CD4-positive, alpha-beta T cell (primary cell): ENCODE measurements at places on chromosomes 2 and 18. TPM values are rescaled to one million over a fixed set of nuclear protein-coding genes. Genes with fewer than 3 reads are reported as not detected.
A peak's percentile ranks its signal among the peaks of the same experiment; 100 is the strongest.

The ASTL gene
- 5.0 TPM for total RNA-seq

The DSC3 gene
- not detected for total RNA-seq

The MARCO gene
- total RNA-seq: 0.22 TPM

DNA sequence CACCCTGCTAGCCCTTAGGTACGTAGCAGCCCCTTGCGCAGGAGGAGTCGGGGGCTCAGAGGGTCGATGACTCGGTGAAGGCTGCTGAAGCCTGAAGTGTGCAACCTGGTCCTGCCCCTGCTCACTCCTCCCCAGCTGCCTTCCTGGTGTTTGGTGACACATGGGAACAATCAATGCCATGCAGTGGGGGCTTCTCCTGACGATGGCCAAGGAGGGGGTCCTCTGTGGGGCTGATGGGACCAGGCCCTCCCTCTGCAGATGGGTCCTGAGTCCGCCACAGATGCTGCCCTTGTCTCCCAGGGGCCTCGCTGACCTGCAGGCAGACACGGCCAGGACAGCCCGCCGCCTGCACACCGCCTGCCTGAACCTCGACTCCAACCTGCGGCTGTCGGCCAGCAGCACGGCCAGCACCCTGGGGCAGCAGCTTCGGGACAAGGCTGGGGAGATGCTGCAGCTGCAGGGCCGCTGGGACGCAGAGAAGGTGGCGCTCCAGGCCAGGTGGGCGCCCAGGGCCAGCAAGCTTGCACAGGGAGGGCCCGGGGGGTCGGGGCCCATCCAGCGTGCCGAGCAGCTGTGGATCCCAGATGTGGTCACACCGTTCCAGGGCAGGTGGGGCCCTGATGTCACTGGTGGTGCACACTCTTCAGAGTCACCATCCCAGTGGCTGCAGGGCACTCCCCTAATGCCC lies 24.6 kb downstream of the CROCC2 start:
- DNase-seq: peak; percentile 13

GRCh38 chr2:145159676-145160075 lies 639.8 kb upstream of the ZEB2 start:
- no peak for DNase-seq

DNA sequence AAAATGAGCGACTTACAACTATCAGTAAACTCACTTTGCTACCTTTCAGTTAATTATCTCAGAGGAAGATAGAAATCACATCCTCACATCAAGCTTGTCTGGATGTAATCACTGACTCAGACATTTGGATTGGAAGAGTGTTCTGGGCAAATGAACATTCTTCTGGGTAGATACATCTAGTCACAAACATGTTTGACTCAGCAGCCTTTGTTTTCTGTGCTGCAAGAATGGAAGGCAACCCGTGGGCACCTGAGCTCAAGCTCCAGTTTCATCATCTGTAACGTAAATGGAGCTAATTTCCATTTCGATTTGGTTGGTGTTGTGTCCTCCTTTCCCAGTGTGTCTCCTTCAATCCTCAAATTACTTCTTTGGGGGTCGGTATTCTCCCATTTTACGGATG lies 58.5 kb downstream of the ACAA2 start:
- no peak for DNase-seq

GRCh38 chr2:112958428-112959108 lies 19.2 kb upstream of the IL36G start:
- DNase-seq: peak; percentile 22

DNA sequence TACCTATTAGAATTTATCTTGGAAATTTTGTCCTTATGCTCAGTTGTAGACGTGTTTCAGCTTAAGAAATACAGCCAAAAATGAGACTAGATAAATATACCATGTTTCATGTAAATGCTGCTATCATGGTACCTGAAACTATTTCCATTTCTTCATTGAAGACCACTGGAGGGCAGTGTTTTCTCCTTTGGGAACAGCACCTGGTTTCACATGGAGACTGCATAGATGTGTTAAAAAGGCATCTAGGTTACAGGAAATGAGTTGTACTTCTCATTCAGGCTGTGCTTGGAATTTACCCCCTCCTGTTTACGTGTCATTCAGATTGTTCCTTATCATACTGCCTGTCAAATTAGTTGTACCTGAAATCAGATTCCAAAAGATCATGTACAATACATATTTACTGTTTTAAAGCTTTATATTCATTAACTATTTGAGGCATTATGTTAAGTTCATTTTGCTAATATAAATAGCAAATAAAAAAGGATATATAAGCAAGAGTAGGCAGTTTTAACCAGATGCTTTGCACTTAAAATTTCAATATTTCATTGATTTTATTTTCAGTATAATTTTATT lies 57.3 kb upstream of the PSMD14 start:
- no peak for DNase-seq

DNA sequence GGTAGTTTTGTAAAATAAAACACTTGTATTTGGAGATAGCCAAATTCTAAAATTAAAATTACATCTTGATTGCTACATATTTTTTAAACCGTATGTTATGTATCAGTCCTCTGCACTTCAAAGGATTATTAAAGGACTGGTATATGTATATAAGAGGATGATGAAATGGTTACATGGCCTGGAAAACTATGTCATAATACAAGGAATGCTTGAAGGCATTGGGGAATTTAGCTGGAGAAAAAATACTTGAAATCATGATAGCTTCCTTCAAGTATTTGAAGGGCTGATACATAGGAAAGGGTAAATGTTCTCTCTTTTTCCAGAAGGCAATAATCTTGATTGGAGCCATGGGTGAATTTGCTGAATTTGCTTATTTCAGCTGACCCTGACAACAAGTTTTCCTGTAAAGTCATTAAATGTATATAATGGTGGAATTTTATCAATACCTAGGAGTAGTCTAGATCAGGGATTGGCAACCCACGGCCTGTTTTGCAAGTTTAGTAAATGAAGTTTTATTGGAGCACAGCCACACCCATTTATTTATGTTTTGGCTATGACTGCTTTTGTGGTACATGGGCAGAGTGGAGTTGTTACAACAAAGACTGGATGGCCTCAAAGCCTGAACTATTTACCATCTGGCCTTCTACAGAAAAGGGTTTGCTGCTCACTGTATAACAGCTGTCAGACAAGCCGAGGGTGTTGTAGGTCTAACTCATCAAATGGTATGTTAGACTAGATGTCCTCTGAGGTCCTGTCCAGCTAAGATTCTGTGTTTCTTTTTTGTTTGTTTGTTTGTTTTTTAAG lies 34.4 kb downstream of the ACYP2 start:
- DNase-seq: no peak
